NCI-H82 (cell line): ENCODE measurements at places on chromosomes 3 and 15.

- peak; percentile 64 for DNase-seq
Observed at GRCh38 chr3:45224824-45225464, 1.1 kb downstream of the TMEM158 start.

GRCh38 chr3:141112686-141113297 is 61.6 kb downstream of the SPSB4 start:
- no peak for DNase-seq

- DNase-seq = no peak
Observed at GRCh38 chr3:13069495-13069894, 3.7 kb downstream of the IQSEC1 start.

DNA sequence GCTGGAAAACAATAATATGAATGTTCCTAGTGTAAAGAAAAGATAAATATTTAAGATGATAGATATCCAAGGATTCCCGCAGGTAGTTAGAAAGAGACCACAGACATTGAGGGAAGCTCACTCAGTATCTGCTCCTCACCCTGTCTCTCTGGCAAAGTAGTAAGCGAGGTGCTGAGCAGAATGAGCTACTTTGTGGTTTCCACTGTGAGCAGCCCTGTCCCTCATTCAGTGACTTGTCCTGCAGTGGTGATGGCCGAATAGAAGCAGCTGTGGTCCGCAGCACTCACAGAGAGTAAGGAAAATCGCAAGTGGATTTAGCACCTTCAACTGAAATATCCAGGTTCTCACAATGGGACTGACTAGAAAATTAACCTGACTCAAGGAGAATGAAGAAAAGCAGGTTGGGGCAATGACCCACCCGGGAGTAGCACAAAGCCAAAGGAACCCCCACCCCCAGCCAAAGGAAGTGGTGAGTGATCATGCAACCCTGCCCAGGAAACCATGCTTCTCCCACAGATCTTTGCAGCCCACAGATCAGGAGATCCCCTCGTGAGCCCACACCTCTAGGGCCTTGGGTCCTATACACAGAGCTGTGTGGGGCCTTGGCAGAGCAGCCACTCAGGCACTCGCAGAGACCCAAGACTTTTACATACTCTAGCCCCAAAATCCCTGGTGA is 21.8 kb upstream of the SLC25A38 start:
- no peak for DNase-seq

DNA sequence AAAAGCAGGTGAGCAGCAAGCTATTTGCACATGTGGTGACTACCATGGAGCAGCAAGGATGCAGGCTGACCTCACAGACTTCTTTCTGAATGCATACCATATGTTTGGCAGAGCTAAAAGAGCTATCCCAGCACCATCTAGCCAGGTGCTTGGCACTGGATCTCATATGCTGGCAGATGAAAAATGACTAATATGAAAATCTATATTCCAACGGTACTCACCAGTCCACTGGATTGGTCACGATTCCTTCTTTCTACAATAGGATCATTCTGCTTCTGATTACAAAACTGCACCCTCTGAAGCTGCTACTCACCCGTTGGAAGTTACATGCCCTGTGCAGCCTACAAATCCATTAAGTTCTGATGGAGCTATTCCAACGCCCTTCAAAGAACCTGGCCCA is 714.3 kb upstream of the CFAP20DC start:
- no peak for DNase-seq

DNA sequence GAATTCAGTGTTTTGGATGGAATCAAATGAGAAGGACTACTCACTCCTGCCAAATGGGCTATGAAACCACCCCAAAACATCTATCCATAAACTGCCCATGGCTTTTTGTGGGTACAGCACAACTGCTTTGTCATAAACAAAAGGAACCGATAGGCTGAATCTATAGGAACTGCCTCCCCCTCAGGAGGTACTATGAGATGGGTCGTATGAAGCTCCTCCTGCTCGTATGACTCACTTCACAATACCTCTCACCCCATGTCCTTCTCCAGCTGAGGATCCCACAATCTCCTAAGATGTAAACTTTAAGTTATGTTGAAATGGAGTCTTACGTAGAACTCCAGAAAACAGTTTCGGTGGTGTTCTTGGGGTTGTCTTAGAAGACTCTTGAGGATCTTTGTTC is 129.9 kb upstream of the SAMMSON start:
- DNase-seq = no peak

DNA sequence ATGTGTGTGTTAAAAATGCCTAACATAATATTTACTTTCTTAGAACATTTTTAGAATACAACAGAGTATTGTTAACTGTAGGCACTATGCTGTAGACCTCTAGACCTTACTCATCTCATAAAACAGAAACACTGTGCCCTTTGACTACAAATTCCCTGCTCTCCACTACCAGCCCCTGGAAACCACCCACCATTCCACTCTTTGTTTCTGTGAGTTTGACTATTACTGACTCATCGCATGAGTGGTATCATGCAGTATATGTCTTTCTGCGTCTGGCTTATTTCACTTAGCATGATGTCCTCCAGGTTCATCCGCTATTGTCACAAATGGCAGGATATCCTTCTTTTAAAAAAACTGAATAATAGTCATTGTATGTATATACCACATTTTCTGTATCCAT is 216.7 kb upstream of the CFAP20DC start:
- no peak for DNase-seq

DNA sequence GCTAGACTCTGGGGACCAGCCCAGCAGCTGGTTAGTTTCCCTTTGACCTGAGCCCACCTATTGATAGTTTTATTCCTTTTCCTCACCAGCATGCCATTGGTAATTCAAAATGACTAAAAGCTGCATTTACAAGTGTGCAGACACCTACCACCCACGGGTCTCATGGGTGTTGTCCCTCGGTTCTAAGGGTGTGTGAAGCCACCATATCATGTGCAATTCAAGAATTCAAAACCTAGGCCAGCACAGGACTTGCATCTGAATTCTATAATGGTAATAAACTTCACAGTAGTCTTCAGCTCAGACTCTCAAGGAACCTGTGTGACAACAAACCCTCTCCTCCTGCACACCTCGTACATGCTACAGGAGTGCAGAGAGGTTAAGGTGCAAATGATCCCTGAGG is 55.3 kb downstream of the NTRK3 start:
- no peak for DNase-seq

GRCh38 chr3:51982352-51982837 is 940 bp upstream of the ACY1 start:
- DNase-seq = peak; percentile 70

DNA sequence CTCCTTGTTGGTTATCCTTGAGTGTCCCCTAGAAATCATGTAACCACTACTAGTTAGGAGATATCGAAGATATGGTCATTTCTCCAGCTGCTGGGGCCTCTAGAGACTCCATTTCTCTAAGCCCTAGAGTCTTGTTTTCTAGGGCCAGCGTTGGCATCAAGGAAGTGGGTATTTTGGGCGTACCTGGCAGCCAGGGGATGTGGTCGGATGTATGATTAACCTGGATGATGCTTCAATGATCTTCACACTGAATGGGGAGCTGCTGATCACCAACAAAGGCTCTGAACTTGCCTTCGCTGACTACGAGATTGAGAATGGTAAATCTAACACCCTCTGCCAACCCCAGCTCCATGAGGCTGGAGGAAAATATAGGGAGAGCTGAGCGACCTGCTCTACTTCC is 325.5 kb downstream of the RYR3 start:
- DNase-seq = no peak

DNA sequence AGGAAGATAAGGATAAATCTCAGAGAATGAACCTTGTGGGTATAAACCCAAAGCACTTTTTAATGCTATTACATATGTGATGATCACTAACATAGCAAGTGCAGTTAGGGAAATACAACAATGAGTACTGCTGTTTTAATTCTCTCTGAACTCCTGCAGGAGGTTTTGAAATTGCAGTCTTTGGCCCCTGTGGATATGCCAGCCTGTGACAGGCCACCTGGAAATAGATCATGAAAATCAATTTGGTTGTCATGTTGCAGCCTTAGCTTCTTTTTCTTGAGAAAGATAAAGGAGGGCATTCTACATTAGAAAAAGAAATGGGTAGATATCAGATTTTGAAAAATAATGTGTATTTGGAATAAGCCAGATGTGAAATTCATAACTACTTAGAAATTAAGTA is 103.6 kb downstream of the RSRC1 start:
- no peak for DNase-seq

- no peak for DNase-seq
Observed at GRCh38 chr3:42667096-42667522, 13.6 kb downstream of the ZBTB47 start.

DNA sequence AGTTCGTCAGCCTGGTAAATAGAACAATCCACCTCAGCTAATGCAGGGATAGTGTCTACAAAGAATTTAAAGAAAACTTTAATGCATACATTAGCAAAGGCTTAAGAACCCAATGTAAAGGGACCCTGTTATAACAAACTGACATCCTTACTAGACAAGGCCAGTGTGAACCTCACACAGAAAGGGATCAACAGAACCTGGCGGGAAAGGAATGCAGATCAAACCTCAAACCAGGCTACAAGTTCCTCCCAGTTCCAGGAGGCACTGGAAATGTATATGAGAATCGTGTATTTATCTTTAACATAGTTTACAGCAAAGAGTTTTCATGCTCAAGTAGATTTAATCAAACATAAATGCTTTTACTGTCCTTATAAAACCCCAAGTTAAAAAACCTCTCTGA is 37.6 kb upstream of the ATP11B start:
- no peak for DNase-seq

- DNase-seq = no peak
Observed at GRCh38 chr3:187610981-187611511, 59.1 kb downstream of the SST start.

DNA sequence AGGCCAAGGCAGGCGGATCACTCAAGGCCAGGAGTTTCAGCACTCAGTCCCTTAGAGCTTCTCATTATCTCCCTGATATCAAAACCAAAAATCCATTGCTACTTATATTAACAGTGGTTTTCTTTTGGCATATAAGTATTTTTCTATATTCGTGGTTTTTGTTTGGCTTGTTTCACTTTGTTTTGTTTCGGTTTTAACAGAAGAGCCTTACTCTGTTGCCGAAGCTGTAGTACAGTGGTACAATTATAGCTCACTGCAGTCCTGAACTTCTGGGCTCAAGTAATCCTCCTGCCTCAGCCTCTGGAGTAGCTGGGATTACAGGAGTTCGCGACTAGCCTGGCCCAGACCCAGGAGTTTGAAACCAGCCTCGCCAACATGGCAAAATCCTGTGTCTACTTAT is 42.5 kb upstream of the ARHGEF26 start:
- no peak for DNase-seq

- no peak for DNase-seq
Observed at GRCh38 chr15:39669661-39670060, 88.8 kb downstream of the THBS1 start.

DNA sequence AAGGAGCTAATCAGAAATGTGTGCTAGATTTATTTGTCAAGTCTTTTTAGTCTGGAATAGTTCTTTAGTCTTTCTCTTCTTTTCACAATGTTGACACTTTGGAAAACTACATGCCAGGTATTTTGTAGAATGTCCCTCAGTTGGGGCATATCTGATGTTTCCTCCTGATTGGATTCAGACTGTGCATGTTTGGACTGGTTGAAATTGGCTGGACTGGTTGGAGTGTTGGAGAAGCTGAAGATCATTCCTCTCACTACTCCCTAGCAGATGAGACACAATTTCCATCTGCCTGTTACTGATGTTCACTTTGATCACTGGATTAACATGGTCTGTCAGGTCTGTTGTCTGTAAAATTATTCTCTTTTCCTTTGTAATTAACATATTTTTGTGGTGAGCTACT is 3.7 kb downstream of the NME9 start:
- no peak for DNase-seq

GRCh38 chr15:36748366-36749115 is 169.1 kb downstream of the CDIN1 start:
- no peak for DNase-seq

DNA sequence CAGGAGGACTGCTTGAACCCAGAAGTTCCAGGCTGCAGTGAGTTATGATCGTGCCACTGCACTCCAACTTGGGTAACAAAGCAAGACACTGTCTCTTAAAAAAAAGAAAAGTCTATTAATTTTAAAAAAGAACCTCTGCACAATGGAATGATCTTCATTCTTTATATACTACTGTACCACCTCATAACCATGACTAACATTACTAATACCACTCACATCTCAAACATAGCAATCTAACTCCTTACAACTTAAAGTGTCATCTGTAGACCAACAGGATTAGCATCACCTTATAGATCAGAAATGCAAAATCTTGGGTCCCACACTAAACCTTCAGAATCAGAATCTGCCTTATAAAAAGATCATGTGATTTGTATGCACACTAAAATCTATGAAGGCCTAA is 48.8 kb upstream of the MAP4 start:
- DNase-seq = no peak

GRCh38 chr3:194995922-194996321 is 275.0 kb downstream of the XXYLT1 start:
- no peak for DNase-seq

DNA sequence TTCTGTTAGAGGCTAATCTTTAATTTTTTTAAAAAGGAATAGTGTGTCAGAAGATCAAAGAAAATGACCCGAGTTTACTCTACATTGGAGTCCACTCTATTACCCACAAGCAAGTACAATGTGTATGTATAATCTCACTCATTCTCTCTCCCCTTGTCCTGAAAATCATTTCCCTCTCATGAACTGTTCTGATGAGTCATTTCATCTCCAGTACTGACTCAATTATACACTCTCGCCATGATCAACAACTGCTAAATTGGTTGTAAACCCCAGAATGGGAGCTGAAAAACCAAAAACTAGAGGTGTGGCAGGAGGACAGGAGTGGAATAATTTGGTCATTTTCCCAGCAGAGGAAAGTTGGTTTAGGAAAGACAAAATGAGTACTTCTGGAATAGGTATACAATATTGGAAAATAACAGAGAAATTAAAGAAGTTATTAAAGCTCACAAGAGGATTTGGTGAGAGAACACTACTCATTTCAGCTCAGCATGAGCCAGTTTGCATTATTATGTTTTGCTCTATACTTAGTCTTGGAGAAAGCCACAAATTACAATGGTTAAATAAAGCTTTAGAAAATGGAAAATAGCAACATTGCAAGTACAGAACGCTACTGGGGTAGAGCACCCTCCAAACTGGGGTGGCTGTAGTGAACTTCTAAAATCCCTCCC is 144.3 kb upstream of the PFN2 start:
- DNase-seq = no peak

- no peak for DNase-seq
Observed at GRCh38 chr3:83065851-83066460, 1304.5 kb upstream of the GBE1 start.

DNA sequence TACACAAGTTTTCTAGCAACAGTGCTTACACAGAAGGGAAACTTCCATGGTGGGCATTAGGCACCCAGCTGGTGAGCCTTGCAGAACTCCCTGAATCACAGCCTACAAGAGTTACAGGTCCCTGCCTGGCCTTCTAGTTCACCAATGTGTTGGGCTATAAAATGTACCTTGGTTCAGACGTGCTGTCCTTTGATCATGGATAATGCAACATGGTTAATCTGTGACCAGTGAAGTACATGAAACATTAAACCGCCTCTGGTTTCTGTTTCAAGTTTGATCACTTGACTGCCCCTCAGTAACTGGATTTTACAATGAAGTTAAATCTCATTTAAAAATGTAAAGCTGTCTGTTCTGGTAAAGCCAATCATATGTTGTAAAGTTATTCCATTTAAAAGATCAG is 51.8 kb downstream of the FMN1 start:
- DNase-seq = peak; percentile 62
